CMK (cell line): ENCODE measurements at places on chromosomes 2 and 18.
A peak's percentile ranks its signal among the peaks of the same experiment; 100 is the strongest.

- DNase-seq: no peak
Observed at GRCh38 chr2:96470636-96471035, 34.5 kb downstream of the NEURL3 start.

DNA sequence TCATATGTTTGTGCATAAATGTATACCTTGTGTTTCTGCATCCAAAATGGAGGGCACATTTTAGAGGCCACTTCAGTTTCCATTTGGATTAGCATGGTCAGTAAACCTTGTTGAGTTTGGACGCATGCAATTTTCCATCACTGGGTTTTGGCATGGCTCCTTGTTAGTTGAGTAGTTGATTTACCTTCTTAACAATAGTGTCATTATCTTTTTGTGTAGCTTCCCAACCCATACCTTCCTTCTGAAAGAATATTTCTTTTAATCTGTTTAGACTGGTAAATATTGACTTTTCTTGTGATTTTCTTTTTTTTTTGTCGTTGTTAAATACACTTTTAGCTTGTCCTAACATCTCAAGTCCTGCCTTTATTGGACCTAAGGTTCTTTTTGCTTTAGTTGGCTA lies 15.5 kb downstream of the RPIA start:
- no peak for DNase-seq

- DNase-seq: no peak
Observed at GRCh38 chr2:7018282-7018701, 101.1 kb downstream of the RNF144A start.

GRCh38 chr2:148828941-148829340 lies 46.1 kb upstream of the KIF5C start:
- no peak for DNase-seq

DNA sequence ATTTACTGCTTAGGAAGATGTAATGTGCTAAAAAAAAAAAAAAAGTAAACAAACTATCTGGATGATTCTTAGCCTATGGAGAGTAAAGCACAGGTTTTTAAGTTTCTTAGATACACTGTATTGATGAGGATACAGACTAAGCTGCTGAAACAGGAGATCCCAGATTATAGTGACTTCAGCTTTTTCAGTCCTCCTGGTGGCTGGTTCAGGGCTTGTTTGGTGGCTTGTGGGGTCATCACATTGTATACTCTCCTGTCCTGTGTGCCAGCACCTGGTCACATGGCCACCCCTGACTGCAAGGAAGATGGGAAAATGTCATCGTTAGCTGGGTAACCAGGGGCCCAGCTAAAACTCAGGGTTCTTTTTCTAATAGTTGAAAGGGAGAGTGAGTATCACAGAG lies 31.4 kb downstream of the RAB31 start:
- no peak for DNase-seq

GRCh38 chr2:162473-163382 lies 101.1 kb downstream of the SH3YL1 start:
- peak; percentile 21 for DNase-seq

GRCh38 chr2:36469710-36470109 lies 114.1 kb downstream of the CRIM1 start:
- no peak for DNase-seq

GRCh38 chr2:217953531-217953932 lies 49.3 kb downstream of the TNS1 start:
- no peak for DNase-seq

DNA sequence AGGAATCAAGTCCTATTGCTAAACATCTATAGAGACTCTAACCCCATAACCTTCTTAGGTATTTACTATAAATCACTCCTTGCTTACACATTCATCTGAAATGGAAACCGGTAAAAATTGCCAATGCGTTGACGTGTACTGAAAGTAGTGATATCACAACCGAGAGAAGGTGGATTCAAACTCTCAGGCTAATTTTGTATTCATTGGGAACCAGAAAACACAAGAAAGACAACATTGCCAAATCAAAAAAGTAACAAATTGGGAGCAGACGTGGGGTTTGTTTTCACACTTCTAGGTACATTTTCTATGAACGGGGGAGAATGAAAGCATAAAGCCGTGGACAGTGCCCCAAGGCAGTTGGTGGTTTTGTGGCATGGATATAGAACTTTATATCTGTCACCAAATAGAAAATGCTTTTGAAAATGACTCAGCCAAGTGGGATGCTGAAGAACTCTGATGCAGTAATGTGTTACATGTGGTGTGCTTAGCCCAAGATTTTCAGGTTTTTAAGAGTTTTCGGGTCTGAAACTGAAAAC lies 155.1 kb upstream of the RASGRP3 start:
- DNase-seq: no peak

DNA sequence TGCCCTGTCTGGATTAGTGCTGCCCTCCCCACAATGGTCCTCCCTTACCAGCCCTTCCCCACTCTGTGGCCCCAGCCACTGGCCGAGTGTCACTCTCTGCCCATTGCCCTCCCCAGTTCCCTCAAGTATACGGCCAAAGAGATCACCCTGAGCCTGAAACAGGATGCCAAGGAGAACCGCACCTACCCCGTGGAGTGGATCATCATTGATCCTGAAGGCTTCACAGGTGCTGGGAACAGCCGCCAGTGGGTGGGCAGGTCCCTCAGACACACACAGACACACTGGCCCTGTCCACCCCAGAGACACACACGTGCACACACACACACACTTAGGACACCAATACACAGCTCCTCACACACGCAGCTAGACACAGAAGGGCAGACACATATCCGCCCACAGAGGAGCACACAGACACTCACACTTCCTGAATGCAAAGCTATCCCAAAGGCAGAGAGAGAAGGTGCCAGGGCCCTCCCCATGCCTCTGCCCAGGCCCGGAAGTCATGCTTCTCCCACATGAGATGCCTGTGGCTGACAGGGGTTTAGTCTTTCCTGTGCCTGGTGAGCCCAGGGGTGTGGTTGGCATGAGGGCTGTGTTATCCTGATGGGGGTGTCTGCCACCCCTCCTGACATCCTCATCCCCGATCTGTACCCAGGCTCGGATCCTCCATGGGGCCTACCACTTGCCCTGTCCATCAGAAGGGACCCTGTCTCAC lies 2.9 kb downstream of the CHRND start:
- peak; percentile 64 for DNase-seq

DNA sequence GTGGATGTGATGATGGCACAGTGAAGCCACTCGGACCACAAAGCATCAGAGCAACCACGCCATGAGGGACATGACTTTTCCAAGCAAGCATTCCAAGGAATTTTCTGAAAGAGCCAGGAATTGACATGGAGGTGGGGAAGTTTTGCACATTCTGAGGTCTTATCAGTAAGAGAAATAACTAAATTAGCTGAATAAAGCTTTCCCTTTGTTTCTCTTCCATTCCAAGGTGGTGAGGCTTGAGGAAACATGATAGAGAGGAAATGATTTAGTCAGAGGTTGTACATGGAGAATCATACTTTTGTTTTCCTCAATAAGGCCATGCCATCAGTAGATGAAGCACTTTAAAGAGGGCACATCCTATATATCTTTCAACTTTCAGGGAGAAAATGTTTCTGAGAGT lies 115.7 kb upstream of the MMADHC start:
- DNase-seq: no peak

DNA sequence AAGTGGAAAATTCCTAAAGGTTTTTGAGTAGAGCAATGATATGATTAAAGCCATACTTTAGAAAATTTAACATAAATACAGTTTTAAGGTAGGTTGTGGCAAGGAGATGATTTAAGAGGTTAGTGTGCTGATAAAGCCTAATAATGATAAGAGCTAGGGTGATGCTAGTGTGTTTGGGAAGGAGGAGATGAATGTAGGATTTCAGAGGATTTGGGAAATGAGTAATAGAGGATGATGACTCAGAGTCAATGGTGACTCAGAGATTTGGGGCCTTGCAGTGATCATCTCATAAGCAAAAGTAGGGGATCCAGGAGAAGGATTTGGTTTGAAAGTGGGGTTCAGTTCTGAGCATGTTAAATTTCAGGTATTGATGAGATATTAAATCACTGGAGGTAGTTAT lies 23.3 kb downstream of the STAMBP start:
- DNase-seq: no peak

DNA sequence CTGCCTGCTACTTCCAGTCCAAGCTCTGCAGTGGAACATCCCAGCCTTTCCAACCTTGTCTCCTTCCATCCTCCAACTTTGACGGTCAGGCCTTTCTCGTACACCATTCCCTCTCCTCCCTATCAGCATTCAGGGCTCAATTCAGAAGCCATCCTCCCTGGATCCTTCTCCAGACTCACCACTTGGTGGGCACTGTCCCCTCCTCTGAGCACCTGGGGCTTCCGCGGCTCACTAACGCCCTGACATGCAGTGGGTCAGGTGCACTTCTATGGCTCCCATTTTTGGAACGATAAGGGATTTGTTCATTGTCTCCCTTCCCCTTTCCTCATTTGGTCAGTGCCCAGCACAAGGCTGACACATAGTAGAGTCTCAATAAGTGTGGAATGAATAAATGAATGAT lies 56.7 kb downstream of the TNS1 start:
- DNase-seq: no peak

DNA sequence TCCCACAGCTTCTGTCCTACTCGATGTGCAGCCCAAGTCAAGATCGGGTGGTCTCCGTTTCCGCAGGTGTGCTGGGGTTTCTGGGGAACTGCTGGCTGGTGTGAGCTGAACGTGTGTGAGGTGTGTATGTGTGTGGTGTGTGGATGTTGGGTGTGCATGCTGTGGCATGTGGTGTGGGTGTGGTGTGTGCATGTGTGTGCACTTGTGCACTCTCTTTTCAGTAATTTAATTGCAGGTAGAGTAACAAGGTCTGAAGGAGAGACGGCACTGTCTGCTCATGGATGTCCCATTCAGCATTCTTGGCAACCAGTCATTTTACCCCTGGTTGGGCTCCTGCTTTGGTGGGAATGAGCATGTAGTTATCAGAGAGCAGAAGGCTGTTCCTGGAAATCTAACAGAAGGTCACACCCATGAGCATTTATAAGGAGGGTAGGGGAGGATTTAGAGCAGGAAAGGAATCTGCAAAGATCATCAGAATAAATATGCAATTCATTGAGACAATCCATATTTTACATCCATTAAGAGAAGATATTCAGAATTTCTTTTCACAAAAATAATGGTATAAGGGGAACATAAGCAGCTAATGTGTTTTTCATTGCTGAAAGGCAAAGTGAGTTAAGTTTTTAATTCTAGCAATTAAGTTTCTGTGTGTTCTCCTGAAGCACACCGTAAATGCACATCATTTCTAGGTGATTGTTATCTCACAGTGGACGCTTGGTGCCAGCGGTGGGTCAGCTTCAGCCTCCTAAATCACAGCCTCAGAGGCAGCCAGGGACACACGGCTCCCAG lies 60.7 kb downstream of the ADI1 start:
- no peak for DNase-seq

DNA sequence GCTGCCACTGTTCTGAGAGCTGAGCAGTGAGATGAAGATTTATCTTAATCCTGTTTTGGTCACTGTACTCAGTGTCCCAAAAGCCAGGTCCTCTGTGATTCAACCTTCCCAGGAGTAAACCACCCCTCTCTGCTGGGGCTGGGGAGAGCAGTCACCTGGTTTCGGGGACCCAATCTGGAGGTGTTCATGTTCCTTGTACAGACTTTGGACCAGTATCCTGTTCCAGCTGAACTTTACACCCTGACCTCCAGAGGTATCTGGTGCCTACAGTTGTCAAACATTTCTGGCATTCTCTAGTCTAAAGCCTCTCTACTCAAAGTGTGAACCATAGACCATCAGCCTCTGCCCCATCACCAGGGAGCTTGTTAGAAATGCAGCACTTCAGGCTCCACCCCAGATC lies 22.1 kb downstream of the CERS6 start:
- no peak for DNase-seq

GRCh38 chr2:224555823-224556366 lies 29.3 kb downstream of the CUL3 start:
- DNase-seq: no peak

GRCh38 chr2:71812736-71813135 lies 334.9 kb downstream of the CYP26B1 start:
- no peak for DNase-seq

- no peak for DNase-seq
Observed at GRCh38 chr2:53230691-53231090, 536.9 kb upstream of the CHAC2 start.

- no peak for DNase-seq
Observed at GRCh38 chr2:215535125-215535668, 99.3 kb upstream of the FN1 start.

DNA sequence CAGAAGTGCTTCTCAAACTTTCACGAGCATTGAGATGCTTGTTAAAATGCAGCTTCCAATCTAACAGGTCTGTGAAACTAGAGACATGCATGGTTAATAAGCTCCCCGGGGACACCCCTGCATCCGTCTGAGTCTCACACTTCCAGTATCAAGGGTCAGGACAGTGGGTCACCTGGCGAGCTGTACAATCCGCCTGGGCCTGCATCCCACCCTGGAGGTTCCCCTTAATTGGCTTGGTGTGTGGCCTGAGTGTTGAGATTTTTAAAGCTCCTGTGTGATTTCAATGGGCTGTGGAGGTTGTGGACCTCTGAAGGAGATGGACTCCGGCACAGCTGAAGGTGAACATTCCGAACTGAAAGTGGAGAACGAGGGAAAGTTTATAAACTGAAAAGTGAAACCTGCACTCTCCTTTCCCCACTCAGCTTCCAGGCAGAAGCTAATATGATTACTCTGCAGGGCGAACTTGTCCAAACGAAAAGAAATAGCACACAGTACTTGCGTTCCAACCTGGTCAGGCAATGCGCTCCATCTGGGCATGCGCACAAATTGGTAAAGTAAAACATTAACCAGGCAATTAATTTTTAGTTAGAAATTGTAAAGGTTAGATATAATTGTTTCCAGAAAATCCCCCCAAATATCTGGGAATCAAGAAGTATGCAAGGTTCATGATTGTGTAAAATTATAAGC lies 191.7 kb upstream of the ALKAL2 start:
- no peak for DNase-seq

GRCh38 chr2:63837036-63837594 lies 4.6 kb upstream of the UGP2 start:
- no peak for DNase-seq

- no peak for DNase-seq
Observed at GRCh38 chr2:140085674-140086073, 1305.5 kb upstream of the NXPH2 start.

DNA sequence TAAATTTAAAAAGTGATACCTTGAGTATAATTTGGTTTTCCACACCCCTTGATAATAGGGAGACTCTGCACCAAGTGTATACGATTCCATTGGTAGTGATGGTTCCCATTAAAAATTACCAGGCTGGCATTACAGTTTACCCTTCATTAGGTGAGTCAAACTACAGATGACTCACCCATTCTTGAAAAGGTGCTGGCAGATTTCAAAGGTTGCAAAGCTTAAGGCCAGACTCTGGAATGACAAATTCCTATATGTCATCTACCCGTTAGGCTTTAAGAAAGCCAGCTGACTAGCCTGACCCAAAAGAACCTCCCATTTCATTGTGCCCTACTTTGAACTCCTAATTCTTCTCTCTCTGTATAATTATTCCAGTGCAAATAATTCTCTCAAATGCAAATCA lies 124.4 kb downstream of the LRRTM4 start:
- DNase-seq: no peak

DNA sequence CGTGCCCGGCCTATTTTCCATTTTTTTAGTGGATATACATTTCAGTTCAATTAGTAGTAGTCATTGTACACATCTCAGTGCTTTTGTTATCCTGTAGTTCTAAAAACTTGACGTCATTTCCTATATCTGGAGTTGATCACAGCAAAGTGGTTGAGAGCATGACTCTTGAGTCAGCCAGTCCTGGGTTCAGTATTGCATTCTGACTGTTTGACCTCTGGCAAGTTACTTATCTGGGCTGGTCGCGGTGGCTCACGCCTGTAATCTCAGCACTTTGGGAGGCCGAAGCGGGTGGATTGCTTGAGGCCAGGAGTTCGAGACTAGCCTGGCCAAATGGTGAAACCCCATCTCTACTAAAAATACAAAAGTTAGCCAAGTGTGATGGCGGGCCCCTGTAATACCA lies 50.4 kb upstream of the PPM1B start:
- DNase-seq: no peak
